ENCODE measurements at places on chromosomes 6 and 20.

DNA sequence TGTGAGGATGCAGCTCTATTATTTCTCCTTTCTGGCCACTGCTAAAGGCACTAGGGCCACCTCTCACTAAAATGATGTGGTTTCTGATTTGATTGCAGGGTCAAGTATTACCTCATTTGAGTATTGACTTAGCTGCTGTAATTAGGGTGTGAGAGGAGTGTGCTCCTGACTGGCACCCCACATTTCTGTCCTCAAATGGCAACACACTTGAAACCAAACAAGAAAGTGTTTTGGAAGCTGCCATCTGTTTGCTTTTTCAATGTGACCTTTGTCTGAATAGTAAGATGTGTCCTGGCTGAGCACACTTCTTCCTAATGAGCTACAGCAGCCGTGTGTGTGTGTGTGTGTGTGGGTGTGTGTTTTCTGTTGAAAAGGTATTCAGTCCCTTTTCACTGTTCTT is 62.8 kb upstream of the SCP2D1 start:
- no peak for DNase-seq

- DNase-seq, result peak; percentile 56
Observed at GRCh38 chr20:25407311-25408169, at the start of gene GINS1. GINS1 (plus strand) TSS chr20:25407673; CDS start chr20:25407821, 148 bp downstream.

DNA sequence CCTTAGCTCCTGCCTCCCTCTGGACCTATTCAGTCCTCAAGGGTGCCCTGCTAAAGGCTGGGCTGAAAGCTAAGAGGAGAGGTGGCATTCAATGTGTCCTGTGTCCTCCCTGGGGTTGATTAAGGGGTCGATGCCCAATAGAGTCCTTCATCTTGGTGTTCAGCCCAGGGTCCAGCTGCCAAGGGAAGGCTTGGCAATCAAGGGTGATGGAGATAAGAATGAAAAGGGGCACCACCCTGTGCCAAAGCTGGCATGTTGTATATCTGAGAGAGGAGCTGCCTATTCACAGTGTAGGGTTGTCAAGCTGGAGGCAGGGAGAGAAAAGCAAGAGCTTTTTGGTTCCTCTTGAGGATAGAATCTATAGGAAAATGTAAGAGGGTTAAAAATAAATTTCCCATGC is 12.3 kb downstream of the C20orf173 start:
- DNase-seq, result no peak

- DNase-seq, result no peak
Observed at GRCh38 chr6:5501837-5502236, 240.5 kb downstream of the FARS2 start.

- DNase-seq, result no peak
Observed at GRCh38 chr6:165805636-165806035, 142.6 kb upstream of the PDE10A start.

- no peak for DNase-seq
Observed at GRCh38 chr6:157219201-157220200, 103.8 kb downstream of the TMEM242 start.

GRCh38 chr20:49140411-49140810 is 47.7 kb downstream of the STAU1 start:
- no peak for DNase-seq

DNA sequence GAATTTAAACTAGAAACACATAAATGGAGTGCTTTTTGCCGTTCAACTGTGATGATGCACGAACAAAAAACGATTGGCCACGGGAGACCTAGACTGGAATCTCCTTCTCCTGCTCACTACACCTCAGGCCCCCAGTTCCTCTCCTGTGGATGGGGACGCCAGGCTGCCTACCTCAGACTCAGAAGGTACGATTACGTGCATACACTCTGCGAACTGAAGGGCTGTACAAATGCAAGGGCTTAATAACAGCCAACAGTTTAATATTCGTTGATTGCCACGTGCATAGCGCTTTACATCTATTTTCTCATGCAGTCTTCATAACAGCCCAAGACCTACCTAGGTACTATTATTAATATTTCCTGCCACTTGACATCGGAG is 495 bp upstream of the ARMC2 start:
- no peak for DNase-seq

GRCh38 chr6:53986721-53987521 is 124.3 kb upstream of the MLIP start:
- no peak for DNase-seq

GRCh38 chr20:59455402-59456341 is 148.7 kb upstream of the PHACTR3 start:
- DNase-seq, result no peak

GRCh38 chr6:25005010-25005409 is 69.2 kb upstream of the RIPOR2 start:
- no peak for DNase-seq

- DNase-seq, result no peak
Observed at GRCh38 chr6:134345789-134346188, 27.9 kb upstream of the SGK1 start.

DNA sequence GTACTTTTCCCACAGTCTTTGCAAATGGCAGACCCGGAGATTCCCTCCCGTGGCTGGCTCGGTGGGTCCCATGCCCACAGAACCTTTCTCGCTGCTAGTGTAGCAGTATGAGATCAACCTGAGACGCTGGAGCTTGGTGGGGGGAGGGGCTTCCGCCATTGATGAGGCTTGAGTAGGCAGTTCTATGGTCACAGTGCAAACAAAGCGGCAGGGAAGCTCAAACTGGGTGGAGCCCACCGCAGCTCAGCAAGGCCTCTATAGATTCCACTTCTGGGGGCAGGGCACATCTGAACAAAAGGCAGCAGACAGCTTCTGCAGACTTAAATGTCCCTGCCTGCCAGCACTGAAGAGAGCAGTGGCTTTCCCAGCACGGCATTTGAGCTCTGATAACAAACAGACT is 186.0 kb upstream of the KCNK16 start:
- DNase-seq, result no peak

DNA sequence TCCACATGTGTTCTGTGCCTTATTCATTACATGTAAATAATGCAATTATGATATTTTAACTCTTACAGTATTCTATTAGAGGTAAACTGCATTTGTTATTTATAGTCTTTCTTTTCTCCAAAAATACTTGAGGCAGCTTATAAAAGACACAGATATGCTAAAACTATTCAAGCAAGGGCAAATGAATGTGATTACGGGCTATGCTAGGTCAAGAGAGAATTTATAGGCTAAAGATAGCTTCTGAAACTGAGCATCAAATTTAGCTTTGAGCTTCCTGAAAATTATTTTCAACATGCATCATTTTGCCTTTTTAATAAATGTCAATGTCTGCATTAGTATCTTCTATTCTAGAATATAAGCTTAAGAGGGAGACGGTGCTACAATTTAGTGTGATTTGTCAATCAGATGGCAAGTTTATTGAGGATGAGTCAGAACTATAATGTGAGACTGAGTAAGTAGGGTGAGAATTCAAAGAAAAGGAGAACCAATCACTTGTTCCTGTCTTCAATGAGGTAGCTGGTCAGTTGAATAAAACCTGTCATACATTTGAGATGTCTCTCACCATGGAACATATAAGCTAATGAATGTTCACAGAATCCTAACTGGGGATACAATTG is 669.4 kb upstream of the CITED2 start:
- no peak for DNase-seq

- DNase-seq, result no peak
Observed at GRCh38 chr6:139588076-139588639, 213.7 kb upstream of the CITED2 start.

GRCh38 chr6:106037060-106037459 is 49.1 kb upstream of the PRDM1 start:
- no peak for DNase-seq

DNA sequence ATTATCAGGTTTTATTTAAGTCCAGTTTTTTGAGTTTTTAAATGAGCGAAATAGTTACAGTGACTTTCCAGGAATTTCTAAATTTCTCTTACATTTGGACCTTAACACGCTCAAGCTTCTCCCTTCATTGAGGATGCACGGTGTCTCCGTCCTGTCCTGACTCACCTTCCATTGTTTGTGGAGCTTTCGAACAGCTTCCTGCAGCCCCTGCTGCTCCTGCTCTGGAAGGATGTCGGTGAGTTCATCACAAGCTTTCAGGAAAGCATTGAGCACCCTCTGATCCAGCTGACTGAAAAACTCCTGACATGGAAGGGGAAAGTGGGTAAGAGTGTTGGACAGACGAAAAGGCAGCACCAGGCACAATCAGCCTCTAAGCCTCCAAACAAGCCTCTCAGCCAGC is 183.7 kb downstream of the SYNE1 start:
- DNase-seq, result no peak

DNA sequence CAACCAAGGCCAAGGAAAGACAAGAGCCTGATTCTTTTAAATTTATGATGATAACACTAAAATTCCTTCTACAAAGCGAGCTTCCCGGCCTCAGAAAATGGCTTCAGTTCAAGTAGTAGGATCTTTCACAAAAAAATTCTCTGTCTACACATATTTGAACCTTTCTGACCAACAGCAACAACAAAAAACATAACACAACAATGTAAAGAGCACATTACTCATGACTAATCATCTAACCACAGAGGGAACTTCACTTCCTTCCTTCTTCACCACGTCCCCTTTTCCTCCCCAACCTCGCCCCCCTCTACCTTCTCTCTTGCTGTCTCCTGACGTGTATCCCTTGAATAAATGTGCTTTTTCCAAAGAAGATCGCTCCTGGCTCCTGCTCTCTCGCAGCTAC is 228.2 kb downstream of the MYLK4 start:
- DNase-seq, result no peak

DNA sequence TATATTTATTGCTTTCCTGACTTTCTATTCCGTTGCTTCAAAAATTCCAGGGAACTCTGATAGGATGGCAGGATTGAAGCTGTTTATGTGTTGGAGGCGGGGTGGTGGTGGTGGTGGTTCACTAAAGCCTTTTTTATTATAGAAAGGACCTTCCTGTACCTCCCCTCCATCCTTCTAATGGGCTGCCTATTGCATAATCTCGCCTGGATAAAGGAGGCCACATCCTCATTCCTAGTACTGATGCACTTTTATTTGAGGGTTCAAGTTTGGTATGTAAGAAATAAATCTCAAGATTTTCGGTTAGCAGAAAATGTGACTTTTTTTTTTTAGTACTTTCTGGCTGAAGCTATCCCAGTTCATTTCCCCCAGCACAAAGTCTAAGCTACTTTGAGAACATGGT is 18.7 kb upstream of the CTAGE9 start:
- no peak for DNase-seq

- DNase-seq, result no peak
Observed at GRCh38 chr20:16477632-16478031, 95.6 kb downstream of the KIF16B start.

GRCh38 chr6:111846492-111847409 is 26.5 kb downstream of the FYN start:
- DNase-seq, result peak; percentile 39

GRCh38 chr6:42236030-42236429 is 18.4 kb upstream of the MRPS10 start:
- no peak for DNase-seq

- no peak for DNase-seq
Observed at GRCh38 chr20:57617079-57617795, 3.0 kb downstream of the ZBP1 start.
